HFFc6 (cell line): ENCODE measurements at places on chromosomes 6 and 20.
A peak's percentile ranks its signal among the peaks of the same experiment; 100 is the strongest.

DNA sequence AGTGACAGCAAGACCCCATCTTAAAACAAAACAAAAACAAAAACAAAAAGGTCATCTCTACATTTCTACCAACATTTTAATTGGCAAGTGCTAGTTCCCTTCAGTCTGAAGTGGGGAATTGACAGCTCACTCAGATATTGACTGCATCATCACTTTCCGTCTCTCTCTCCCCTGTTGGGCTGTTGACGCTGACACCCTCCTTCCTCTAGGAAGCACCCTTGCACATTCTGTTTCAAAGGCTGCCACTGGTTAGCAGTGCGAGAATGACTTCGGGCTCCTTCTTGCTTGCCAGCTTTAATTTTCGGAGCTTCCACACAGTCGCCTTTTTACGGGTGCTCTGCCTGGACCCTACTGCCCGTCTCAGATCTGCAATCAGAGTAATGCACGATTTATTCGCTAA, 96.6 kb upstream of the INSM1 start:
- no peak for DNase-seq

DNA sequence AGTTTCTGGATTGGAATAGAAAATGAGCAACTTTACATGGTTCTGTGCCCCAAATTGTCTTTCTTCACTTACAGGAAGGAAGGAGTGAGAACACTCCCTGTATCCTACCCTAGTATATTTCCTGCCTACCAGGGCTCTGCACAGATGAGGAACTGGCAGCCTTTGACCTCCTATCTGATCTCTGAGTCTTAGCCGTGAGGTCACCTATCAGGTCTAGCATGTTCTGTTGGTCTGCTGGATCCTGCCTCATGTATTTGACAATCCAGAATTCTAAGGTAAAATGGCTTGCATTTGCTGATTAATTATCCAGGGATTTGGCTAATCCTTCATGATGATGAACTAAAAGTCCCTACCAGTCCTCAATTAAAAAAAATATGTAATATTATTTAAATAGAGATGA, 35.0 kb upstream of the TRAM2 start:
- no peak for DNase-seq

- no peak for DNase-seq
Observed at GRCh38 chr6:35481226-35481625, 13.0 kb downstream of the RPL10A start.

GRCh38 chr20:22984606-22985005, 50.5 kb upstream of the SSTR4 start:
- no peak for DNase-seq

DNA sequence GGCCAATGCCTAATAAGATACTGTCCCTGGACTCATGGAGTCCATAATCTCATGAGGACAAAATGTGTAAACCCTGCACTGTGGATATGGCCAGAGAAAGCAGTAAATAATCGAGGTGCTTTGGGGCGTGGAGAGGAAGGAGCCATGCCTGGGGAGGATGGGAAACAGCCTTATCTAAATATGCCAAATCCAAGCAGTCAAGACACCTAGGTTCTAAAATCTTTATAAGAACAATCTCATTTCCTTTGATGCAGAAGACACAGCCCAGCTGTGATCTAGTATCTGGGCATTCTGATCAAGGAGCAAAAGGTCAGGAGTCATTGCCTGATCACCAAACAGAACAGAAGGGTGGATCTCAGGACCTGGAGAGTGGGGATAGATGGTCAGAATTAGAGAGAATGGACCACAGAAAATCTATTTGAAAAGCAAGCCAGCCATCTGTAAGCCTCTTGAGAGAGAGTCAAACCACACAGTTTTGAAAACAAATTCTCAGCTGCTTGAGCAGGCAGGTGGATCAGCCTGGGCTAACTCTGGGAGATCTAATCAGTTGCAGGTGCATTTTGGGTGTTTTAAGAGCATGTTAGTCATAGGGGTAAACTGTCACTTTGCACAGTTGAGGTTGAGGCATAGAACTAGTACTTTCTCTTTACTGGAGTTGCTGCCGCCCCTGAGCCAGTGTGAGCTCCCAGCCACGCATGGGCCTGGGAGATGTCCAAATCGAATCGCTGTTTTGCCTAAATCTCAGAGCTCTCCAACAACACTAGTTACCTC, 130.8 kb upstream of the TNFAIP3 start:
- DNase-seq, result no peak

DNA sequence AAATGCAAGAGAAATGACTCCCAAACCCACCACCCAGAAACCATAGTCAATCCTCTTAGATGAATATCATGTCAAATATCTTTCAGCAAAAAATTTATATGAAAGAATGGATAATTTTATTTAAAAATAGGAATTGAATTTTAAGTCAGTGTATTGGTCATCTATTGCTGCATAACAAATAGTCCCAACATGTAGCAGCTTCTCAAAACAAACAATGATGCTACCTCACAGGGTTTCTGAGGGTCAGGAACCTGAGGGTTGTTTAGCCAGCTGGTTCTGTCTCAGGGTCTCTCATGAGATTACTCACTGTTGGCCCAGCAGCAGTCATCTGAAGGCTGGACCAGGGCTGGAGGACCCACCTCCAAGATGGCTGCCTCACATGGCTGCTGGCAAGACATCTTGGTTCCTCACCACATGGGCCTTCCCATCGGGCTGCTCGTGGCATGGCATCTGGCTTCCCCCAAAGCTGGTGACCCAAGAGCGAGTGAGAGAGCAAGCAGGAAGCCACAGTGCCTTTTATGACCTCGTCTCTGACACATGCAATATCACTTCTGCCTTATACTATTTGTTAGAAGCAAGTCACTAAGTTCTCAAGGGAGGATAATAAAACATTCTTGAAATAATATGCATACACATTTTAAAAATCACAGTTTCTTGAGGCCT, 36.3 kb downstream of the BANF2 start:
- peak; percentile 19 for DNase-seq

DNA sequence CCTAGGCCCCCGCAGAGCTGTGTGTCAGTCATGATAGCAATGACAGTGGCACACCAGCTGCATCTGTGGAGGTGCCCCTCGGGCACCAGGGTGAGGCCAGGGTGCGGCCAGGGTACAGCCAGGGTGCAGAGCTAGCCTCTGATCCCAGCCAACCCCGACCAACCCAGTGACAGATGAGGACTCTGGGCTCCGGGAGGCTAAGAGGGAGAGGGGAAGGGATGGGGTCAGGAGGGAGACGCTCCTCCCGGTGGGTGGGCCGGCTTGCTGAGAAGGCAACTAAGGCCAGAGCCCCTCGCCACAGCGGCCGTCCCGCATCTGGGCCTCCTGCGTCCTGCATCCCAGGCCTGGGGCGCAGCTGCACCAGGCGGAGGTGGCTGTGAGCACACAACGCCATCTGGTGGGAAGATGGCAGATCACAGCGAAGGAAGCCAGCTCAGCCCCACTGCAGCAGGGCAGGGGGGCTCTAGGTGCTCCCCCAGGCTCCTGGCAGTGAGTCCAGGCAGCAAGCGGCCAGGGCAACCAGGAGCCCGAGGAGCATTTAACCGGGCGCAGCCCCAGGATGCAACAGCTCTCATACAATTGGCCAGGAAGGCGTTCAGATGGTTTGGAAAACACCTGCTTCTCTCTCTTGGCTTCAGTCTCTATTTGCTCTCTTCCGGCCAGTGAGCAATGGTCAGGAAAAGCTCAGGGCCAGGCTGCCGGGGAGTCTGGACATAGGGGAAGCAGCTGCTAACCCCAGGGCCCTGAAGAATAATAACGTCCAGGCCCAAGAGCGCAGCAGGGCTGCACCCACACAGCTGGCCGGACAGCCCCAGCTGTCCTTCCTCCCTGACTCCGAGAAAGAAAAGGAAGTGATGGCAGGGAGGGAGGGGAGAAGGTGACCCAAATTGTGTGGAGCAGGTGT, 169.4 kb downstream of the TAF4 start:
- DNase-seq, result peak; percentile 17

- no peak for DNase-seq
Observed at GRCh38 chr6:126770176-126770575, 348.3 kb upstream of the RSPO3 start.

- peak; percentile 93 for DNase-seq
Observed at GRCh38 chr20:51456511-51457509, 85.7 kb downstream of the NFATC2 start.

- DNase-seq, result no peak
Observed at GRCh38 chr6:6494677-6495076, 93.8 kb upstream of the LY86 start.

- no peak for DNase-seq
Observed at GRCh38 chr6:130368576-130368975, 2.8 kb downstream of the TMEM200A start.

DNA sequence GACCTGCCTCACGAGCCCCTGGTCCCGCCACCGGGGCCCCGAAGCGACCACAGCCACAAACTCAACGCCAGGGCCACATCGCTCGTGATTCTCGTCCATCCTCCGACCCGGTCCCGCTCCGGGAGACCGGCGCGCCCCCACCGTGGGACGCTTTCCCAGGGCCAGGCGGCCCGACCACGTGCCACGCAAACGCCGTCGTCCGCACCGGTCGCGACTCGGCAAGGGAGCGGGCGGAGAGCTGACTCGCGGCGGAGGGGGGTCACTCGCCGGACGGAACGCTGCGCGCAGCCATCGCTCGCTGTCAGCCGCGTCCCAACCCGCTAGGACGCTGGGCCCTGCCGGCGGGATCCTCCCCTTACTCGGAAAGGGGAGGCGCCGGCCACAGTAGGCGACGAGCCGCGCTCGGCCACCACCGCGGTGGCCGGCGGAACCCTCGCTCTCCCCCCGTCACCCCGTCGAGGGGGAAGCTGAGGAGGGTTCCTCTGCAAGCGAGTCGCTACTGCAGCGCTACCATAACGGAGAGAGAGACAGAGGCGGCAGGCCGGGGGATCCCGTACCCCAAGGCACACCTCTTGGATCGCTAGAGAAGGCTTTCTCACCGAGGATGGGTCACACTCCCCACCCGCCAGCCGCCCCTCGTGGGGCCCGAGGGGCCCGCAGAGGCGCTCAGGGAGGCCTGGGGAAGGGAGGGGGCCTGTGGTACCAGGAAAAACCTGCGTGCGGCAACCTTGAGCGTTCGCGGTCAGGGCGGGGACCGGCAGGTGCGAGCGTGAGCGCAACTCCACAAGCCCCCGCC, 511.8 kb upstream of the ZNF337 start:
- no peak for DNase-seq

DNA sequence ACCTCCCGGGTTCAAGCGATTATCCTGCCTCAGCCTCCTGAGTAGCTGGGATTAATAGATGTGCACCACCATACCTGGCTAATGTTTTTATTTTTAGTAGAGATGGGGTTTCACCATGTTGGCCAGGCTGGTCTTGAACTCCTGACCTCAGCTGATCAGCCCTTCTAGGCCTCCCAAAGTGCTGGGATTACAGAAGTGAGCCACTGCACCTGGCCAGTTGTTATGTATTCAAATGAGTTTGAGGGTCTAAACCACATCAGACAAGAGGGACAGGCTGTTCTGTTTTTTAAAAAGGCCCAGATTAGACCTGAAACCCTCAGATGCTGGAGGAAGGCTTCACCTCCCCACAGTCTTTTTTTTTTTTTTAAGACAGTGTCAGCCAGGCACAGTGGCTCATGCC, 4.1 kb upstream of the SPAG4 start:
- DNase-seq, result no peak

DNA sequence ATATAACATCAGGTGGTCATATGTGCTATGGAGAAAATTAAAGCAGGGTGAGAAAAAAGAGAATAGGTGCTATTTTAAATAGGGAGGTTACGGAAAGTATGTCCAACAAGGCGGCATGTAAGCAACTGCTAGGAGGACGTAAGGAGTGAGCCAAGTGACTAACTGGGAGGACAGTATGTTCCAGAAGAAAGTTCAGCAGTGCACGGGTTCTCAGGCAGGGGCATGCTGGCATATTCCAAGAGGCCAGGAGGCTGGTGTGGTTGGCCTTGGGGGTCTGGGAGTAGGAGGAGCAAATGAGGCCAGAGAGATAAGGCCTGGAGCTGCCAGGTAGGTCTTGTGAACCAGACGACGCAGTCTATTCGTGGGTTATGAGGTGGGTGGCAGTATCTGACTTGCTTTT, 112.4 kb downstream of the ARMC2 start:
- no peak for DNase-seq

DNA sequence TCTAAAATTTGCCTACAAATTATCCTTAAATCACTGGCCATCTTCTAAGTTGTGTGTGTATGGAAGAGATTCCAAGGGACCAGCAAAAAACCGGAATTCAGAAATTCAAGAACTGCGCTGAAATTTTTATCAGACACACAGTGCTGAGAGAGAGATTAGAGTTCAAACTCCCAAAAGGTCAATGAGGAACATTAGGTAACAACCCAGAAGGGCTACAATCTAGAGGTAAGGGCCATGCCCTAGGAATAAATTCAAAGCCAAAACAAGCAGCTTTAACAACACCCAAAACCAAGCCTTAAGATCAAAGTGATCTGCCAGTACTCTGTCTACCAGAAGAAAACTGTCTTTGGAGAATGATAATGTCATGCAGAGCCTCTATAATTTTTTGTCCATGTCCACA, 17.8 kb downstream of the SRSF12 start:
- DNase-seq, result no peak

- peak; percentile 30 for DNase-seq
Observed at GRCh38 chr6:90343576-90343975, 46.9 kb upstream of the BACH2 start.

DNA sequence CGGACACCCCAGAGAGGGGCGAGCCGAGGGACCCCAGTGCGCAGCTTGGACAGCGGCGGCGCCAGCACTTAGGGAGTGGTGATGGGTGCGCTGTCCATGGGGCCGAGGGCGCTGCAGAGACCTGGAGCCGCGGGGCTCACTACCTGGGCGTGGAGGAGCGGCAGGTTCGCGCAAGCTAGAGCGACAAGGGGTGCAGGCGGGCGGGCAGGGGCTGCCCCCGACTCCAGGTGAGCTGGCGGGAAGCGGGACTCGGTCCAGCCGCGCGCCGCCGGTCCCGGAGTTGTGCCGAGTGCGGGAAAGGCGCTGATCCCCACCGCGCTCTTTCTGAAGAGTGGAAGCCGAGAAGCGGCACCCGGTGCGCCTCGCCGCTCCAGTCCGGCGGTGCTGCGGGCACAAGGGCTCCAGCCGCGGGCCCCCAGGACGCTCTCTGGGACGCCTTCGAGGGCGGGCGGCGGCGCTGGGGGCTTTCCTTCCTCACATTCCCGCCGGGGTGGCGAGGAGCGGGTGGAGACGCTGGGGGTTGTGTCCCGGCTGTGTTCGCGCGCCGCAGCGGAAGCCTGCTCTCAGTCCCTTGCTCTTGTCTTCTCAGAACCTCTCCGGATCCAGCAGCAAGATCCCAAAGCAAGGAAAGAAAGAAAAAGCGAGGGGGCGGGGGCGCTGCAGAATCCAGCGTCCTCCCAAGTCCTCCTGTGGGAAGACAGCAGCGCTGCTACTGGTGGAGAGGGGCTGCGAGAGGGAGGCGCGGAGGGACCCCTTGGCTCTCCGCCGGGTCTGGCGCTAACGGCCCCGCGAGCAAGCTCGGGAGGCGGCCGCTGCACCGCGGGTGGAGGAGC, at the start of gene B3GAT2:
Gene B3GAT2 (minus strand): TSS at position 610 of the 833 bp plus-strand sequence. CDS start 631 bp downstream, outside the sequence.
- no peak for DNase-seq

GRCh38 chr6:109628158-109629000, 62.6 kb downstream of the AK9 start:
- DNase-seq, result no peak

GRCh38 chr6:95478941-95479340, 98.4 kb upstream of the MANEA start:
- DNase-seq, result no peak

- DNase-seq, result no peak
Observed at GRCh38 chr6:156517088-156517487, 260.1 kb upstream of the ARID1B start.

GRCh38 chr6:33630014-33630413, 8.9 kb downstream of the ITPR3 start:
- no peak for DNase-seq

GRCh38 chr6:32885698-32886286, 31.8 kb downstream of the PSMB9 start:
- peak; percentile 61 for DNase-seq
